Aortic smooth muscle cell (primary cell): ENCODE measurements at places on chromosomes 1 and 21. TPM values are rescaled to one million over a fixed set of nuclear protein-coding genes. Genes with fewer than 3 reads are reported as not detected.

CHRM3 gene
- total RNA-seq, result 0.37 and 5.2 TPM in 2 replicates

SH2D1B gene
- not detected in 2 replicates for total RNA-seq

BARHL2 gene
- not detected in 2 replicates for total RNA-seq

TTC34 gene
- under 0.01 and 0.12 TPM in 2 replicates for total RNA-seq

LIPI gene
- total RNA-seq, result not detected in 2 replicates

MYBPHL gene
- not detected in 2 replicates for total RNA-seq

TNFRSF8 gene
- not detected in 2 replicates for total RNA-seq

FAM3B gene
- 0.13 TPM in 1 of 2 replicates, not detected in the other for total RNA-seq

SPATA21 gene
- total RNA-seq, result not detected in 2 replicates

SPATA45 gene
- 0.44 and 0.53 TPM in 2 replicates for total RNA-seq

ALG14 gene
- total RNA-seq, result 4.3 and 4.5 TPM in 2 replicates

DPT gene
- total RNA-seq, result 0.93 and 1.7 TPM in 2 replicates

LCK gene
- total RNA-seq, result not detected in 2 replicates

ICOSLG gene
- 0.06 and 0.13 TPM in 2 replicates for total RNA-seq

HSD11B1 gene
- total RNA-seq, result 6.0 and 52.4 TPM in 2 replicates

REG4 gene
- not detected in 2 replicates for total RNA-seq

OR2T5 gene
- not detected in 2 replicates for total RNA-seq

RAD54L gene
- total RNA-seq, result 1.5 and 4.0 TPM in 2 replicates

NBPF4 gene
- total RNA-seq, result not detected in 2 replicates

C4BPA gene
- not detected in 2 replicates for total RNA-seq

PYHIN1 gene
- not detected in 2 replicates for total RNA-seq

CD34 gene
- 0.53 and 1.5 TPM in 2 replicates for total RNA-seq

FCRL5 gene
- not detected in 2 replicates for total RNA-seq

ZNF692 gene
- total RNA-seq, result 7.5 and 12.2 TPM in 2 replicates

C4BPB gene
- total RNA-seq, result not detected in 2 replicates

GALE gene
- total RNA-seq, result 19.3 and 29.3 TPM in 2 replicates

FCGR1A gene
- total RNA-seq, result 0.37 and 0.40 TPM in 2 replicates

RTCA gene
- total RNA-seq, result 38.1 and 41.4 TPM in 2 replicates

GRHL3 gene
- 0.19 TPM in 1 of 2 replicates, not detected in the other for total RNA-seq

ARHGEF19 gene
- 1.2 and 2.2 TPM in 2 replicates for total RNA-seq

RGSL1 gene
- total RNA-seq, result not detected in 2 replicates

CNIH4 gene
- total RNA-seq, result 55.6 and 84.8 TPM in 2 replicates

BNIPL gene
- 0.25 and 0.40 TPM in 2 replicates for total RNA-seq

AK5 gene
- 8.8 and 21.0 TPM in 2 replicates for total RNA-seq

PDXK gene
- 115 and 147 TPM in 2 replicates for total RNA-seq

OR2M2 gene
- total RNA-seq, result not detected in 2 replicates

NHLH1 gene
- under 0.01 TPM in 1 of 2 replicates, not detected in the other for total RNA-seq

LAMC2 gene
- 5.0 and 5.3 TPM in 2 replicates for total RNA-seq

OR2T29 gene
- total RNA-seq, result 0.06 TPM in 1 of 2 replicates, not detected in the other

SHISA4 gene
- total RNA-seq, result 13.9 and 19.8 TPM in 2 replicates

OR2T11 gene
- total RNA-seq, result not detected in 2 replicates

LHX8 gene
- total RNA-seq, result not detected in 2 replicates

KRTAP20-1 gene
- total RNA-seq, result not detected in 2 replicates

MYOG gene
- total RNA-seq, result not detected in 2 replicates

NHLH2 gene
- not detected in 2 replicates for total RNA-seq

RNF2 gene
- 12.3 and 18.2 TPM in 2 replicates for total RNA-seq

HUNK gene
- under 0.01 TPM in 2 replicates for total RNA-seq
